ENCODE measurements at places on chromosomes 4 and X.

DNA sequence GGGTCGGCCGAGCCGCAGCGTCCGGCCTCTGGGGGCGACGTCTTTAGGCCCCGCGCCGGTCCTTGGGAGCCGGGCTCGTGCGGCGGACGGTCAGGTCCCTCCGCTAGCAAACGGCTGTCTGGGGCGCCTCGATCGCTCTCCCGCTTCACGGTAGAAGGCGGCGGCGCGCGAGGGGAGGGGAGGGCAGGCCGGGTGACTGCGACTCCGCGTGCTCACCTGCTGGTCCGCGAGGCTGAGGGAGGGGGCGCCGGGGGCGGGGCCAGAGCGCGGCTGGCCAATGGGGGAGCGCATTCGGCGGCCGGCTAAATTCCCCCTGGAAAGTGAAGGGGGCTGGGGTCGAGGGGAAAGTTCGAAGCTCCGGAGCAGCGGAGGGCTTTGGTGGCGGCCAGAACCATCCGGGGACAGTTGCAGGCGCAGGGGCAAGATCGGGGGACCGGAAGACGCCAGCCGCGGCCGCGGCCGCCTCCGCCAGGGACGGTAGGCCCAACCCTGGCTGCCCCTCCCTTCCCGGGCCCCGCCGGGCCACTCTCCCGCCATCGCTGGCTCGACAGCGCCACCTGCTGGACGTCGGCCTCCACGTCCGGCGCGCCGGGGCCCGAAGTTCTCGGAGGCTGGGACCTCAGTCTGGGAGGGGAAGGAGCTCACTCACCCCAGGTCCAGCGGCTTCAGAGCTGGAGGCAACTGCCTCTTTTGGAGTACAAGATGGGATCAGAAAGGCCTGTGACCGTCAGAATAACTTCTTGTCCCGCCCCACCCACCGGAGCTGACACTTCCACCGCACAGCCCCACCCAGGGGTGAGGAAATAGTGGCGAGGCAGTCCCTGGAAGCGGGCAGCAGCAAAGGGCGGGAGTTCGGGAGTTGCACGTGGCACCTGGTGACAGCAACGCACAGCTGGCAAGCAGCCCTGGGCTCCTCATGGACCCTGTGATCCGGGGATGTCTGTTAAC lies 49.9 kb downstream of the ELF4 start:
- peak; percentile 75 for DNase-seq

DNA sequence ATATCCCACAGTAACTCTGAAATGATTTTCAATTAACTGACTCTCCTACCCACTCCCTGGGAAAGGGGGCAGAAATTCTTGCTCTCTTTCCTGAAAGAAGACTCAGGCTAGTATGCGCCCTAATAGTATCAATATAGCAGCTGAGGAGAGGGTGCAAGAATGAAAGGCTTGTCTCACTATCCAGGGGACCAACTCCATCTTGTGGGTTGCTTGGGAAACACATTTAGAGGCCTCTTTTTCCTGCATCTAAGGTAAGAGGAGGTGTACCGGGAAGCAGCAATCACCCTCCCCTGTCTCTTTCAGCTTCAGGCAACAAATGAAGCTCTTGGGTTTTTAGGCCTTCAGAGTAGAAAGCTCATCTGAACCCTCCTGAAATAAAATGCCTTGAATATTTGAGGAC lies 11.3 kb downstream of the TMEM255A start:
- no peak for DNase-seq

- DNase-seq: no peak
Observed at GRCh38 chr4:161573836-161574235, 590.0 kb downstream of the FSTL5 start.

DNA sequence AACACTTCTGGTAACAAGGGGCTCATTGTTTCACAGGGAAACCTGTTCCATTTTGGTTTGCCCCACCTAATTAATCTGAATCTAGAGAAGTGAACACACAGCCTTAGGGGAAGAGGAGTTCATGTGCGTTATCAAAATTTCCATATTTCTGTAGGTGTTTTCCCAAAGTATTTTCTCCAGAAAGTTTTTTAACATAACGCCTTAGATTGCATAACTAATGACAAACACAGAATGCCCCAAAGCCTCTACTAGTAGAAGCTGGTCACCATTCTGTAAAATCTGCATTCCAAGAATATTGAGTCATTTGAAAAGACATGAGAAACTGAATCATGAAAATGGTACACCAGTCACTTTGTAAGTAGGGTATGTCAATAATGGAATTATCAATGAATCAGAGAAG lies 41.1 kb downstream of the IL13RA2 start:
- DNase-seq: no peak

DNA sequence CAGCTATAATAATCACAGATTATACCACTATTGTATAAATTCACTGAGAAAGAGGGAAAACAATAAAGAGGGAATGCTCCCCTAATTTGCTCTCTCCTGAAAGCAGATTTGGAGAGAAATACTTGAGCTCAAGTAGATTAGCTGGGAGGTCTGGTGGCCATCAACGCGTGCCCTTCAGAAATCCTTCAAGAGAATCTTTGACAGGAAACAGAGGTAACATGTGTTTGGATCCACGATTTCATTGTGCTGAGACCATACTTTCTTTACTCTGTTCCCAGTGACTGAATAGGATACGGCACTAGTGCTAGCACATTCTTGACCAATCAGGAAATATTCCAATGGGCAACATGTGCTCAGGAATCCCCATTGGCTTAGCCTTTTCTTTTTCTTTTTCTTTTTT lies 1395.3 kb downstream of the RAPGEF2 start:
- no peak for DNase-seq

GRCh38 chr4:100295792-100296191 lies 105.5 kb upstream of the DDIT4L start:
- no peak for DNase-seq

GRCh38 chrX:49988143-49988542 lies 65.7 kb downstream of the CLCN5 start:
- no peak for DNase-seq

All from neuronal stem cell (in vitro differentiated cells).